ENCODE measurements at places on chromosomes 11 and 22. TPM values are rescaled to one million over a fixed set of nuclear protein-coding genes. Genes with fewer than 3 reads are reported as not detected.

GRCh38 chr11:80819271-80819670 is 1378.4 kb upstream of the TENM4 start:
- no peak for DNase-seq

DNA sequence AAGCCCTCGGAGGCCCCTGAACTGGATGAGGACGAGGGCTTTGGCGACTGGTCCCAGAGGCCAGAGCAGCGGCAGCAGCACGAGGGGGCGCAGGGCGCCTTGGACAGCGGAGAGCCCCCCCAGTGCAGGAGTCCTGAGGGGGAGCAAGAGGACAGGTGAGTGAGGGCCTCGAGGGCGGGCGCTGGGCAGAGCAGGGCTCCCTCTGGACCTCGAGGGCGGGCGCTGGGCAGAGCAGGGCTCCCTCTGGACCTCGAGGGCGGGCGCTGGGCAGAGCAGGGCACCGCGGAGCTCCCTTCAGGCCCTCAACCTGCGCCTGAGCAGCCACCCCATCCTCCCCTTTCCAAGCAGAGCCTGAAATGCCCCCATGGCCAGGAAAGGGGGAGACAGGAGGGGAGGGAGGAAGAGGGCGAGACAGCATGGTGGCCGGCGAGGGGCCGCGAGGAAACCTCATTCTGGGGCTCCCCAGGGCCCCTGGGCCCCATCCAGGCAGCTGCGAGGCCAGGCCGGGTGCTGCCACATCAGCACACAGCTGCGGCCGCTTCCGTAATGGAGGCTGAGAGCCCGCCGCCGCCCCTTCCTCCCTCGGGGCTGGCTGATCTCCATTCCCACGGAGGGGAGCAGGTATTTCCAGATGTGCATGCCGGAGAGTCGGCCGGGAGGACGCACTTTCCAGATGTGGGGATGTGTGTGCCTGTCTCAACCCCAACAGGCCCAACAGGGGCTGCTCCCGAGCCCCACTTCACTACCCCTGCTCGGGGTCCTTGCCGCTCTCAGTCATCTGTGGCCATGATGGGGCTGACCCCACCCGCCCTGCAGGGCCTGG is 10.0 kb downstream of the PRR33 start:
- DNase-seq = no peak

DNA sequence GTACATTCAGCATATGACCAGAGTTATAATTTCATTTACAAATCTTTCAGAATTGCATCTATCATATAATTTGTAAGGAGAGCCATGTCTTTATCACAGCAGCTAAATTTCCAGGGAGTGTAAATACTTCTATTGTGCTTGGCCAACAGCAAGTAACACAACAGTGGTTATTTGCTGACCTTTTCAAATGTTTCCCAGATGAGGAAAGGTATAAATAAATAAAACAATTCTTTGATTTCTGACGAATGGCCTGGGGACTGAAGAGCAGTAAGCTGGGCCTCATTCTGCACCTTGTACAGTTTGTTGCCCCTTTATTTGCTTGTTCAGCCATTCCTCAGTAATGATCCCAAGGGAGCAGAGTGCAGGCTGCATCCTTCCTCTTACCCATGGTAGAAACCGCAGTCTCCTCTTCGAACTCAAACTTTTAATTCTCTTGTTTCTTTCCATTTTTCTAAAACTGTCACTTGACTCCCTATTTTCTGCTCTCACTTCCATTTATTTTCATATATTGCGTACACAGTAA is 132.8 kb downstream of the DDX10 start:
- DNase-seq = no peak

- no peak for DNase-seq
These were observed 17.8 kb upstream of the KCNJ11 start for GRCh38 chr11:17406082-17406817.

- DNase-seq = no peak
These were observed 20.7 kb downstream of the CHID1 start for GRCh38 chr11:889687-890475.

HTR3B gene
- polyA plus RNA-seq = 0.25 TPM

DNA sequence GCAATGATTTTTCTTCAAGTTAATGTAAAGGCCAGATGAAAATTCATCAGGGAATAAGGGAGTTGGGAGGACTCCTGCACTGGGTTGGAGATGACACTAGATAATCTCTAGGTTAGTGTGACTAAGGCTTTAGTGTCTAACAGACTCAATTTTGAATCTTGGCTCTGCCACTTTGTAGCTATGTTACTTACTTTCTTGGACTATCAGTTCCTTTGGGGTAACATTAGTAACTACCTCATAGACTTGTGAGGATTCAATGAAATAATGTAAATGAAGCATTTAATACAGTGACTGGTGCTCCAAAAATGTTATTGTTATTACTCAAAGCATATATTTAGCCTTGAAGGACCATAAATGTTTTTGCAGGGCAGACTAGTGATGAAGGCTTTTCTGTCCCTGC is 9.6 kb upstream of the CCDC89 start:
- DNase-seq = no peak

DNA sequence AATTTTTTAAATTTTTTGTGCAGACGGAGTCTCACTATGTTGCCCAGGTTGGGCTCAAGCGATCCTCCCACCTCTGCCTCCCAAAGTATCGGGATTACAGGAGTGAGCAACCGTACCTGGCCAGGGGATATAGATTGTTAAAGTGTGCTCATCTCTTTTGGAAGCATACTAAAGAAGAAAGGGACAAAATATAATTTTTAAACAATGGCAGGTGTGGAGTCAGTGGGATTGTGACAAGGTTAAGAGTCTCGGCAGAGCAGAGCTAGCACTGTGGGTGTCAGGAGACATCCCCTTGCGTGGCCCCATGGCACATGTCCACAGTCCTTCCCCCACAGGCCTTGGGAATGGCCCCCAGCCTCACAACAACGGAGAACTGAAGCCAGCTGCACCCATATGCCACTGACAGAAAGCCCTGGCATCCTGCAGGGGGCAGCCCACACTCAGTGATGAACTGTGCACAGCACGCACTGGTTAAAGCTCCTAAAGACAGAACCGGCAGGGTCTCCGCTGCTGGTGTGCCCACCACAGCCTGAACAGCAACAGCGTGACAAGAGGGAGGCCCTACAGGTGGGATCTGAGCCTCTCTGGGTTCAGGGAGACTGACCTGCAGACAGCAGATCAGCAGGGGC is 29.9 kb downstream of the SERPIND1 start:
- DNase-seq = peak; percentile 21

ZBTB16 gene
- polyA plus RNA-seq = 1.3 TPM

- DNase-seq = no peak
These were observed 543 bp upstream of the AP2A2 start for GRCh38 chr11:925158-925495.

- DNase-seq = no peak
These were observed 24.0 kb downstream of the MIAT start for GRCh38 chr22:26681395-26681821.

DNA sequence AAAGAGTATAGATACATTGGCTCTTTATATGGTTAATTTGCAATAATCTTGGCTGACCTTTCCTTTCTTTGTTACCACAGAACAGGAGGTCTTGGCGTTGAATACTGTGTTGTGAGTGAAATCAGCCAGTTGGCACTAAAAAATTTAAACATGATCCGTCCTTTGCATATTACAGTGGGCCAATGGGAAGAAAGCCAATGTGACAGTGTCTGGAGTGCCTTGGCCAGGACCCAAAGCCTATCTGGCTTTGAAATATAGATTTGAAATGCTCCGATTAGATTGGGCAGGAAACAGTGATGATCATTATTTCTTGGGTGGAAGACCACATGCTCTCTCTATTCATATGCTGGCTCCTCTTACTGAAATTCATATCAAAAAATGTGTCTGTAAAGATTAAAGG is 339.6 kb upstream of the ANO3 start:
- no peak for DNase-seq

GRCh38 chr11:106276126-106276525 is 198.7 kb downstream of the AASDHPPT start:
- DNase-seq = no peak
